ENCODE measurements at places on chromosomes 3 and 15.

GRCh38 chr3:88773766-88774165, 333.7 kb upstream of the EPHA3 start:
- DNase-seq: no peak

DNA sequence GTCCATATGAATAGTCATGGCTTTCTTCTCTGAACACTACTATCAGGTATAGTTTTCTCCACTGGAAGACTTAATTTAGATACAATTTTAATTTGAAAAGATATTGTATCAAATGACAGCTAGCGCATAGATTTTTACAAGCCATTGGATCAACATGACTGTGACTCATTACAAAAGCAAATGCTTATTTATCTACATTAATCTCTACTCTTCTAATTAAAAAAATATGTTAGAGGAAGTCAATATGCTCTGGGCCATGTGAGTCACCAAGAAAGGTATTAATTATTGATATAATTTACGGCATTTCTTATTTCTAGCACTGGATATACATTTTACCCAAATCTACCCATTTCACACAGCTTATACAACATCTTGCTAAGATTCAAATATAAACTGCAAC, 800.3 kb upstream of the GBE1 start:
- no peak for DNase-seq

DNA sequence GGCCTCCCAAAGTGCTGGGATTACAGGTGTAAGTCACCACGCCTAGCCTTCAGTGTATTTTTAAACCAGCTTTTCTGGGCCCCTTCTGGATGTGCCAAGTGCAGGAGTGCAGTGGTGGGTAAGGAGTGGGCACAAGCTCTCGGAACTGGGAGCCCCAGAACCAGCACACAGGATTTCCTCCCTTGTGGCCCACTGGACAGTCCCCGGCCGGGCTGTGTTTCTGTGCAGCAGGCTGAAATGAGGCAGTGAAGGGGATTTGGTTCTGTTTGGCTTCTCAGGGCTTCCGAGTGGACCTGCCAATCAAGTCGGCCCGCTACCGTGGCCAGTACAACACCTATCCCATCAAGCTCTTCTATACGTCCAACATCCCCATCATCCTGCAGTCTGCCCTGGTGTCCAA, 14.4 kb downstream of the SEC61A1 start:
- DNase-seq: no peak

GRCh38 chr3:114504941-114505628, 211.3 kb downstream of the TIGIT start:
- DNase-seq: no peak

GRCh38 chr3:138241061-138241460, 54.0 kb downstream of the ARMC8 start:
- DNase-seq: no peak

- DNase-seq: no peak
Measured at GRCh38 chr15:58523634-58524033, 91.8 kb downstream of the LIPC start.

DNA sequence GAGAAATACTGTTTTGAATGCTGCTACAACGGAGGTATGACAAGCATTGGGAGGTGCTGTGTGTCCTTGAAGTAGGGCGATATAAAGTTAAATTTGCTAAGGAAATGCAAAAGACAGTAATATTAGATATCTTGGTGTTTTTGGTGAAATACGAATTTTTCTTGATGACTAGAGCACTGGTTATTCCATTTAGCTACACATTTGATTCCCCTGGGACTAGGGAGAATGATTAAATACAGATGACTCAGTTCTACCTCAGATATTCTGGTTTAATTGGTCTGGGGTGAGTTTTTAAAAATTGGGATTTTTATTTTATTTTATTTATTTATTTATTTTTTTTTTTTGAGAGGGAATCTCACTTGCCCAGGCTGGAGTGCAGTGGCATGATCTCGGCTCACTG, 18.7 kb upstream of the GADL1 start:
- DNase-seq: no peak

- no peak for DNase-seq
Measured at GRCh38 chr3:18127859-18128681, 297.1 kb downstream of the SATB1 start.

DNA sequence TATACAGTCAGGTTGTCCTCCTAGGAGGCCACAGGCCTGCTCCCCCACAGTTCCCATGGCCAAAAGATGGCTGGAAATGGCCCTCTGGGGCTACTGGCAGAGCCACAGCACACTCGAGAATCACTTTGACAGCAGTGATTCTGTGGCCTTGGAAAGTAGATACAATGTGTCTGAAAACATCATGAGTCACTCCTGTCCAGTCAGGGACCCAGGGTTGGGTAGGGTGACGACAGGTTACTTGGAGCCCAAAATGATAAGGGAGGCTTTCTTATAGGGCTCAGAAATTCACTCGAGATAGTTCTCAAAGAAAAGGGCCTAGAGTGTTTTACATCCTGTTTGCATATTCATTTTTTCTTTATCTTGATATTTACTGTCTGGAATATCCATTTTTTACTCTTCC, 24.3 kb downstream of the MRPS25 start:
- no peak for DNase-seq

- no peak for DNase-seq
Measured at GRCh38 chr15:29089731-29090616, 179.6 kb downstream of the NSMCE3 start.

DNA sequence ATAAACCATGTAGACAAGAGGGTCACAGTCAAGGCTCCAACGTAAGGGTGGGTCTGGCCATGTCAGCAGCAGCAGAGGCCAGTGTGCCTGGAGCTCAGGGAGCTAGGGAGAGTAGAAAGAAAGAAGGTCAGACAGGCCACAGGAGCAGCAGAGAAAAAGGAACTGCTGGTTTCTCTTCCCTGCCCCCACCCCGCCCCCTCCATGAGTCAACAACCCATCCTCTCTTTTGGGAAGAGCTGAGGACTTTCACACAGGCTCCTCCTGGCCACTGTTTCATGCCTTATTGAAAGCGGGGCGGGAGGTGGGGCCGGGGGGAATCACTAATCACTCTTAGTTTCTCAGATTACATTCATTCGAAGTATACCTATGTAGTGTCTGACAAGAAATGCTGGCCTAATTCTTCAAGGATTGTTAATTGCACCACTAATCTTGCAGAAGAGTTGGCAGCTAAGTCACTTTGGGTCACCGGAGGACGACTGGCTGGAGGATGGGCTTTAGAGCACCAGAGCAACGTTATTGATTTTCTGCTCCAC, 9.1 kb upstream of the SCG3 start:
- DNase-seq: no peak

DNA sequence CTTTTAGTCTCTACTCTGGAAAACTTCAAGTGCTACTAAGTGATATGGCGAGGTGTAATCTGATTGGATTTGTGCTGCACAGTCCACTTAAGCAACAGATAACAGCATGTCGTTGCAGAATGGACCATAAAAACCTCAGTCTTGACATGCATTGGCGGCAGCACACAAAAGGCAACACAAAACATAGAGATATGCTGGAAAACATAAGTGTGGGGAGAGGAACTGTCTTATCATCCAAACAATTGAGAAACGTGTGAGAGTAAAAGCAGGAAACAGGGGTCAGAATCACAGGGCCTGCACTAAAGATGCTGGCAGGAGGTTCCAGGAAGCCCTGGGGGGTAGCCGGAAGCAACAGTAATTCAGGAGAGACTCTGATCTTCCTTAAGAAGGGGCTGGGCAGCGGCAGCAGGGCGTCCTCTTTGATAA, 82.1 kb downstream of the CGNL1 start:
- no peak for DNase-seq

DNA sequence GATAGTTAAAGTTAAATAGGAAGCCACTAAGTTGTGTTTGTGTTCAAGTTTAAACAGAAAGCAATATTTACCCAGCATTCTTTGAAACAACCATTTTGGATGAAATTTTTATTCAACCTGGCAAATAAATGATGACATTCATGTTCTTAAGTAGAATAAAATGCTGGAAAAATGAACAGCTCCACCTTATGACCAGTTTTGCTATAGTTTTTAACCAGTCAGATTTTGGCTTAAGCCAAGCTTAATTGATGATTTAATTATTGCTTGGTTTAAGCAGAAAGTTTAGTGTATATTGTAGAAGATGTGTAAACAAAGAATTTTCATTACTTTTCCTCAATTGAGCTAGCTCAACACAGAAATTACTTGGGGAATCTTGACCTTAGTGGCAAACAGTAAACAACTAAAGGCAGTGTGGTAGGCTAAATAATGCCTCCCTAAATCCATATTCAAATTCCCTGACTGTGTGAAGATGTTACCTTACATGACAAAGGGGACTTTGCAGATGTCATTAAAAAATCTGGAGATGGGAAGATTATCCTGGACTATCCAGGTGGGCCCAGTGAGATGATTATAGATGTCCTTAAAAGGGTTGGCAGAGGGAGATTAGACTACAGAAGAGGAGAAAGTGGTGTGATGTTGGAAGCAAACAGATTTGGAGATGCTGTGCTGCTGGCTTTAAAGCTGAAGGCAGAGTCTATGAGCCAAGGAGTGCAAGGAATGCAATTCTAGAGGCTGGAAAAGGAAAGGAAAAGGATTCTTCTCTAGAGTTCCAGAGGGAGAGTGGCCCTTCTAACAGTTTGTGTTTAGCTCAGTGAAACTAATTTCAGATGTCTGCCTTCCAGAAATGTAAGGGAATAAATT, 448.6 kb upstream of the GOLIM4 start:
- DNase-seq: no peak

DNA sequence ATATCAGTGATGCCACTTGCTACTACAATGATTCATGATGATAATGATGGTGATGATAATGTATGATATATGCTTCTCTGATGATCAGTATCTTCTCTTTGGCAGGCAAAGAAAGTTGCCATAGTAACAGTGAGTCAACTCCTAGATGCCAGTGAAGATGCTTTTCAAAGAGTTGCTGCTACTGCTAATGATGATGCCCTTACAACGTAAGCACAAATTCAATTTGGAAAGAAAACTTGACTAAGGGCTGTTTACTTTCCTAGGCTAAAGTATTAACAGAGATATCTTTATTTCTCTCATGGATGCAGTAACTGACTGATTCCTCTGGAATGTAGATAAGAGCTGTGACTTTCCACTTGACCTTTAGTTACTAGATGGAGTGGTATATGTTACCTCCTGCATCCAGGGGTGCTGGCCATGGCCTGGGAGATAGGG, 27.8 kb downstream of the ADGRG7 start:
- no peak for DNase-seq

- DNase-seq: no peak
Measured at GRCh38 chr15:35649575-35649974, 103.6 kb upstream of the DPH6 start.
